ENCODE measurements at places on chromosomes 2 and 18. TPM values are rescaled to one million over a fixed set of nuclear protein-coding genes. Genes with fewer than 3 reads are reported as not detected.

The STON1 gene
- total RNA-seq: 23.4 TPM

GRCh38 chr2:185215497-185215896 is 523.1 kb upstream of the FSIP2 start:
- H3K36me3 ChIP-seq: no peaks in the 10 kb centered on the region
- H3K4me1 ChIP-seq: no peaks in the 10 kb centered on the region
- H3K27ac ChIP-seq: no peak overlapping the region
- H3K4me3 ChIP-seq: no peak overlapping the region
- no peaks in the 10 kb centered on the region for H3K27me3 ChIP-seq

DNA sequence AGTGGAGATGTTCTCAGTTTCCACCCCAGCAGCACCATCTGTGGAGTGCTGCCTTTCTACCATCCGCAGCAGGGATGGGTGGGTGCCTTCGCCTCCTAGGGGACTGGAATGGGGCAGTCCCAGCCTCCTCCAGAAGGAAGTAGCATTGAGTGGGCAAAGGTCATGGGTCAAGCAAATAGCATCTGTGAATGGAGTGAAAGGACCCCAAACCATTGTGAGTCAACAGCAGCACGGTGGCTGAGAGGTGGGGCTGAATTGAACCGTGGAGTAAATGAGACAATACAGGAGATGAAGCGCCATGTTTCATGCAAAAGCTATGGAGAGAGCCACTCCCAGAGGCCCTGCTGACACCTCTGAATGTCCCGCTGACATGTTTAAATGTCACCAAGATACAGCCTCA is 9.7 kb downstream of the GPR55 start:
- no peaks in the 10 kb centered on the region for H3K27me3 ChIP-seq
- no peaks in the 10 kb centered on the region for H3K4me1 ChIP-seq
- no peaks in the 10 kb centered on the region for H3K36me3 ChIP-seq

DNA sequence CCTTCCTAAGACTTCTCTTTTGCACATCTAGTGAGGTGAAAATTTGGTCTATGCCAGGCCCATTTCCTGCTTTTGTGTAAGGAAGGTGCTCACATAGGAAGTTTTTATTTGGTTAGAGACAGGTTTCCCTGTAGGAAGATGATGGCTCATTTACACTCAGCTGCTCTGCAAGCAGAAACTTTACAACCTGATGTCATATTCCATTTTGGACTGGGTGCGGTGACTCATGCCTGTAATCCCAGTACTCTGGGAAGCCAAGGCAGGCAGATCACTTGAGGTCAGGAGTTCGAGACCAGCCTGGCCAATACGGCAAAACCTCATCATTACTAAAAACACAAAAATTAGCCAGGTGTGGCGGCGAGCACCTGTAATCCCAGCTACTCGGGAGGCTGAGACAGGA is 35.8 kb downstream of the CASP10 start:
- DNase-seq: no peak
- H3K27me3 ChIP-seq: no peaks in the 10 kb centered on the region
- no peak overlapping the region for H3K4me3 ChIP-seq
- no peak overlapping the region for H3K27ac ChIP-seq
- peaks cover 15% of the 10 kb centered on the region for H3K36me3 ChIP-seq

The AKAIN1 gene
- total RNA-seq: not detected

GRCh38 chr2:134943540-134943939 is 24.9 kb downstream of the CCNT2 start:
- no peaks in the 10 kb centered on the region for H3K27me3 ChIP-seq
- no peak overlapping the region for H3K4me3 ChIP-seq

The GPAT2 gene
- total RNA-seq: 8.9 TPM

The BIN1 gene
- 57.0 TPM for total RNA-seq

GRCh38 chr2:178306352-178307073 is 112.2 kb downstream of the OSBPL6 start:
- no peaks in the 10 kb centered on the region for H3K27me3 ChIP-seq
- no peak overlapping the region for H3K4me3 ChIP-seq
- H3K36me3 ChIP-seq: no peaks in the 10 kb centered on the region
- peak; percentile 58 for DNase-seq
- H3K27ac ChIP-seq: no peak overlapping the region

The MAPRE3 gene
- total RNA-seq: 20.5 TPM

The PPP1R1C gene
- 13.6 TPM for total RNA-seq

DNA sequence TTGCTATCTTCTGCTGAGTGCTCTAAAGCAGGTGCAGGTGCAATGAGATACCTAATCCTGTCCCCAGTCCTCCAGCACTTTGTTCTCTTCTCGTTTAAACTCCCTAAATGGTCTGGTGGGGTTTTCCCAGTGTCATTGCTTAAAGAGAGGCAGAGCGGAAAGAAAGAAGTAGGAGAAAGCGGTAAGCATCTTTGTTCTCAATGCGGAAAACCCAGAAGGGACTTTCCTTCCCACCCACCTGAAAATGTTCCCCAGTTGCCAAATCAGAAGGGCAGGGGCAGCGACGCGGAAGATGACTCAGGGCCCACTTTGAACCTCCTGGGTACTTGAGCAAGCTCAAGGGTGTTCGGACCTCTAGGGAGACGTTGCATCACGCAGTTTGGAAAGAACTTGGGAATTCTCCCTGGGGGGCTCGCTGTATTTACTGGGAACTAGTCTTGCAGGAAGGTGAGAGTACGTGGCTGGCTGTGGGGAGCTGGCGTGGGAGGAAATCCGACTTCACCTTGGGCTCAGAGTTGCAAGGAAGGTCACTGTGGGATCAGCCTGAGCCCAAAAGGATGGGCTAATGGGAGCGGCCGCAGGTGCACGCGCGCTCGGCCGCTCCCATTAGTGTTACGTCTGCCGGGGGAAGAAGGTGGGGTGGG is 589 bp upstream of the SGPP2 start:
- peaks cover 3% of the 10 kb centered on the region for H3K4me1 ChIP-seq
- no peaks in the 10 kb centered on the region for H3K27me3 ChIP-seq
- peak overlapping the region; percentile 70 for H3K27ac ChIP-seq
- peak overlapping the region; percentile 64 for H3K4me3 ChIP-seq
- DNase-seq: peak; percentile 75

The TRIM43 gene
- not detected for total RNA-seq

GRCh38 chr18:58694720-58695468 is 23.6 kb downstream of the MALT1 start:
- peaks cover 5% of the 10 kb centered on the region for H3K36me3 ChIP-seq
- peaks cover 3% of the 10 kb centered on the region for H3K4me1 ChIP-seq
- H3K27me3 ChIP-seq: no peaks in the 10 kb centered on the region
- no peak overlapping the region for H3K4me3 ChIP-seq
- no peak overlapping the region for H3K27ac ChIP-seq
- no peak for DNase-seq

The ANKRD36C gene
- total RNA-seq: 13.1 TPM

GRCh38 chr2:63364866-63365265 is 223.4 kb downstream of the WDPCP start:
- no peak for DNase-seq
- H3K36me3 ChIP-seq: no peaks in the 10 kb centered on the region
- H3K4me1 ChIP-seq: no peaks in the 10 kb centered on the region
- no peak overlapping the region for H3K27ac ChIP-seq

The HOXD9 gene
- not detected for total RNA-seq

DNA sequence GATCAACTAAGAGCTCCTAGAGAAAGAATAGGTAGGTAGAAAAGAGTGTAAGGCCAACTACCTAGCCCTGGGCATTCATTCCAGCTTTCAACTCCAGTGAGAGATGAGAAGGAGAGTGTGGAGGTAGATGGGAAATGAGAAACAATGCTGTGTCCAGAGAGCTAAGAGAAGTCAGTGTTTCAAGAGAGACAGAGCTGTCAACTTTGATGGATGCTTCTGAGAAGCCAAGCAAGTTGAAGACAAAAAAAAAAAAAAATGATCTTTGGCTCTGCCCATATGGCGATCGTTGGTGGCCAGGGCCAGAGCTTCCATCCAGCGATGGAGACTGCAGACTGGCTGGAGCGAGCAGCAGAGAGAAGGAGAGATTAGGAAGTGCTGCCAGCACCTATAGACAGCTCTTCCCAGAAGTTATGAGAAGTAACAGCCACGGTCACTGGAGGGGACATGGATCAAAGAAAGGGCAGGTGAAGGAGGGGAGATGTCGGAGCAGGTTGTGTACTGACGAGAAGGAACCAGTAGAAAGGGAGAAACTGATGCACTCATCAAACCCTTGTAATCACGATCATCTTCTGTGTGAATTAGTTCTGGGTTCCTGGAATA is 112.4 kb upstream of the PPP1CB start:
- H3K27me3 ChIP-seq: no peaks in the 10 kb centered on the region
- no peak overlapping the region for H3K27ac ChIP-seq
- no peaks in the 10 kb centered on the region for H3K36me3 ChIP-seq

DNA sequence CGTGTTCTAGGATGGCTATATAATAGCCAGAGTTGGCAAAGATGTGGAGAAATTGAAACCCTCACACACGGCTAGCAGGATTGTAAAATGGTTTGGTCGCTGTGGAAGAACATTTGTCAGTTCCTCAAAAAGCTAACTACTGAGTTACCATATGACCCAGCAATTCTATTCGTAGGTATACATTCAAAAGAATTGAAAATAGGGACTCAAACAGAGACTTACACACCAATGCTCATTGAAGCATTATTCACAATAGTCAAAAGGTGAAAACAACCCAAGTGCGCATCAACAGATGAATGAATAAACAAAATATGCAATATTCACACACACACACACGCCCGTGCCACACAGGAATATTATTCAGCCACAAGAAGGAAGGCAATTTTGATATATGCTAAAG is 98.7 kb downstream of the PLA2R1 start:
- no peak overlapping the region for H3K27ac ChIP-seq
- H3K36me3 ChIP-seq: no peaks in the 10 kb centered on the region
- H3K4me3 ChIP-seq: no peak overlapping the region
- no peaks in the 10 kb centered on the region for H3K4me1 ChIP-seq

- peak overlapping the region; percentile 40 for H3K4me3 ChIP-seq
- no peaks in the 10 kb centered on the region for H3K27me3 ChIP-seq
- peak; percentile 22 for DNase-seq
- H3K27ac ChIP-seq: peak overlapping the region; percentile 72
- no peaks in the 10 kb centered on the region for H3K4me1 ChIP-seq
Observed at GRCh38 chr2:40511661-40512213, 59.8 kb upstream of the SLC8A1 start.

DNA sequence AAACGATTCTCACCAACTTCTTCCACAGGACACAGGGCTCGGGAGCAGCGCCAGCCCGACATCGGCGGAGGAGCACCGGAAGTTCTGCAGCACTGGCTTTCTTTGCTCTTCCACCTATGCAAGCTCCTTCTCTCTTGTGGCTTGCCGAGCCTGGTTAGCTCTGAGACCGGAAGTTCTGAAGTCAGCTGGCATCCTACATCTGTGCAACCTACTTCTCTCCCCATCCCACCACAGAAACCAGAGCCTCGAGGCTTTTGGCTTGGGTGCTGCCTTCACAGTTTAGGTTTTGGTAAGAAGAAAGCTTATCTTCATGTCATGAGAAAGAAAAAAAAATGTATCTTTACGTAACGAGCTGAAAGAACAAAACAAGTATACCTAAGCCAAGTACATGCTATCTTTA is 111.7 kb downstream of the ANKRD44 start:
- H3K27ac ChIP-seq: peak overlapping the region; percentile 46
- H3K4me3 ChIP-seq: peak overlapping the region; percentile 3
- peaks cover 43% of the 10 kb centered on the region for H3K4me1 ChIP-seq
- H3K36me3 ChIP-seq: no peaks in the 10 kb centered on the region
- peak; percentile 81 for DNase-seq
- no peaks in the 10 kb centered on the region for H3K27me3 ChIP-seq

GRCh38 chr2:226445216-226445861 is 354.3 kb downstream of the IRS1 start:
- no peak overlapping the region for H3K4me3 ChIP-seq
- DNase-seq: no peak
- H3K36me3 ChIP-seq: no peaks in the 10 kb centered on the region
- no peaks in the 10 kb centered on the region for H3K4me1 ChIP-seq
- H3K27ac ChIP-seq: no peak overlapping the region

DNA sequence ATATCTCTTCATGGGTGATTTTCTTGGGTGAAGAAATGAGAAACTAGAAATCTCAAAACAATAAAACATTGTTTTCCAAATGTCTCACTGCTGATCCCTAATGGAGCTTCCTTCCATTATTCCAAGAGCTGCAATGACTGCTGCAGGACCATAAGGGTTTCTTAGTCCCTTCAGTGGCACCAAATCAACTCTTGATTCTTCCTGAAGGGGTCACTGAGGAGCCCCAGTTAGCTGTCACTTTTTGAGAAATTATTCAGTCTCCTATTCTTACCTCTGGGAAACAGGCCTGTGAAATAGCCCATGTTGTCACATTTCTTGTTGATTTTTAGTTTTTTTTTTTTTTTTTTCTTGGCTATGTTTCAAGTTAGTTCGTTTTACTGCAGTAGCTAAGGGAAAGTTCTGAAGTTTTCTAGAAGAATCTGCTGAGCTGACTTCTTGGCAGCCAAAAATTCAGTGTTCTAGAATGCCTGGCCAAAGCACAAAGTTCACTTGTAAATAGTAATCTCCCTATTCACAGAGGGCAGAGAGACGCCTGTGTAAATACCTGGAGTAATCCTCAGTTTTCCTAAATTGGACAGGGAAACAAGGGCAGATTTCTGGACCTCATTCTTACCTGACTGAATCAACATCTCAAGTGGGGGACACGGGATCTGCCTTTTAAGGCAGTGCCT is 480.0 kb downstream of the RIT2 start:
- H3K4me3 ChIP-seq: no peak overlapping the region
- H3K4me1 ChIP-seq: no peaks in the 10 kb centered on the region
- DNase-seq: no peak
- no peak overlapping the region for H3K27ac ChIP-seq
- H3K27me3 ChIP-seq: no peaks in the 10 kb centered on the region
- H3K36me3 ChIP-seq: no peaks in the 10 kb centered on the region

- no peak overlapping the region for H3K4me3 ChIP-seq
- H3K27me3 ChIP-seq: no peaks in the 10 kb centered on the region
- H3K36me3 ChIP-seq: no peaks in the 10 kb centered on the region
- no peaks in the 10 kb centered on the region for H3K4me1 ChIP-seq
- no peak overlapping the region for H3K27ac ChIP-seq
Observed at GRCh38 chr2:725468-725867, 48.3 kb upstream of the TMEM18 start.

GRCh38 chr2:39550701-39551285 is 113.7 kb upstream of the MAP4K3 start:
- no peaks in the 10 kb centered on the region for H3K27me3 ChIP-seq
- H3K27ac ChIP-seq: peak overlapping the region; percentile 13
- no peak for DNase-seq
- H3K36me3 ChIP-seq: no peaks in the 10 kb centered on the region

DNA sequence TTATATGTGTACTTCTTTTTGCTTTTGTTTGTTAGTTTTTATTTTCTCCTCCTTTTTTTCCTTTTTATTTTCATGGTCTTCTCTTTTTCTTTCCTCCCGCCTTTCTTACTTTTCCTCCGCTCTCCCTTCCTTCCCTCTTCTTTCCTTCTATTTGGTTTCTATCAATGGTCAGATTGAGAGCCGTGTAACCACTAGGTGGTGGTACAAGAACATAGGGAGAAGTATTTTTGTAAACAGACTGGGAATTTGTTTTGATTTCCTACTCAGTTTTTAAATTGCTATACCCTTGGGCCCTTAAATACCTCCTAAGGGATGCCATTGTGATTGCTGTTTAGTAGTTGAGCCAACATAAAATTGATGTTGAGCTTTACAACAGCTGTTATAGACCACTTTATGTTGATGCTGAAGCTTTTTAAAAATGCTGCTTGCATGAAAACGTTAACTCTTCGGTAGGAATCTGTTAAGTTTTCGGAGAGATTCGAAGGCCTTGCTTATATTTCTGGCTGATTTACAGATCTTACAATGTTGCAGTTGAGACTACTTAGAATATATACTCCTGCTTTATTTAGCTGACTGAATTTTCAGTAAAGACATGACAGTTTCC is 124.2 kb downstream of the UBE2E3 start:
- H3K4me3 ChIP-seq: no peak overlapping the region
- H3K27ac ChIP-seq: no peak overlapping the region
- no peaks in the 10 kb centered on the region for H3K36me3 ChIP-seq

The BMPR2 gene
- total RNA-seq: 89.1 TPM

The ANKRD30B gene
- not detected for total RNA-seq

The ANKRD39 gene
- total RNA-seq: 9.9 TPM

GRCh38 chr2:163264341-163264740 is 425.8 kb upstream of the KCNH7 start:
- no peak for DNase-seq
- H3K27me3 ChIP-seq: no peaks in the 10 kb centered on the region
